NCI-H1930 (cell line): ENCODE measurements at places on chromosomes 1 and 21.

DNA sequence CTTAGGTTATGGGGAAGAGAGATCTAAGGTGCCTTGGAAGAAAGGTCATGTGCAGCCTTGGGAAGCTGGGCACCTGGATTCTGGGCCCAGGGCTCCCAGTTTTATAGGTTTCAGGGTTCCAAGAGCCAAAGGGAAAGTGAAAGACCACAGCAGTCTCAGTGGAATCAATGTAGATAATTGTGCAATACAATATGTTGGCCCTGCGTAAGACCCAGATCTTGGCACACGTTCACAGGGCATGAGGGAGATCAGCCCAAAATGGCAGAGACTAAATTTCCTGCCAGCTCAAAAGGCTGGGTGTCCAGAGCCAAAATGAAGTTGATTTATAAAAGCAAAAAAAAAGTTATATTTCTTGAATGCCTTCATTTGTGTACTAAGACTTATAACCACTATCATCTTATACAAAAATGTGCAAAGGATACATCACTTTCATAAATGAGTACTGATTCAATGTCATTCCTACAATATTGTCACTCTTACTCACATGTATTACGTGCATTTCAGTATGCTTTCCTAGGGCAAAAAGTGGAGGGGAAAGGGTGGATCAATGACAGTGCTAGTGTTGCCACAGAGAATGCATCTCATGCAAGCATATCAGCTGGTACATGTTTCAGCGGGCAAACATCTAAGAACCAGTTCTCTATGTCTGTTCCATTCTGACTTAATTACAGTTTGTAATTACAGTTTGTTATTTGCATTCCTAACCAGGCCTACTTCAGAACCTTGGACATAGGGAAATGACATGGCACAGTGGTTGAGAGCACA is 22.5 kb upstream of the NPL start:
- DNase-seq: no peak

DNA sequence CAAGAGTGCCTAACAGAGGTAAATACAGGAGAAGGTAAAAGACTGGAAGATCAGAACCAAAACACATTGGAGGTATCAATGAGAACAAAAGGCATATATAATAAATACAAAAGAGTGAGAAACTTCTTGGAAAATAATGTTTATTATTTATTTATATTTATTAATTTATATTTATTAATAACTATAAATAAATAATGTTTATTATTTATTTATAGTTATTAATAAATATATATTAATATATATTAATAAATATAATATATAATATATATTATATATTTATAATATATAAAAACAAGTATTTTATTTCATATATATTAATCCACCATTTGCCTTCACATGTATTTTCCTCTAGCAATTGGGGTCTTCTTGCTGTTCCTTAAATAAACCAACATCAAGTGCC is 391.9 kb downstream of the GPATCH2 start:
- no peak for DNase-seq

- DNase-seq: no peak
Measured at GRCh38 chr1:210797422-210797821, 336.5 kb downstream of the KCNH1 start.

- no peak for DNase-seq
Measured at GRCh38 chr21:34593954-34594531, 20.9 kb downstream of the RCAN1 start.

DNA sequence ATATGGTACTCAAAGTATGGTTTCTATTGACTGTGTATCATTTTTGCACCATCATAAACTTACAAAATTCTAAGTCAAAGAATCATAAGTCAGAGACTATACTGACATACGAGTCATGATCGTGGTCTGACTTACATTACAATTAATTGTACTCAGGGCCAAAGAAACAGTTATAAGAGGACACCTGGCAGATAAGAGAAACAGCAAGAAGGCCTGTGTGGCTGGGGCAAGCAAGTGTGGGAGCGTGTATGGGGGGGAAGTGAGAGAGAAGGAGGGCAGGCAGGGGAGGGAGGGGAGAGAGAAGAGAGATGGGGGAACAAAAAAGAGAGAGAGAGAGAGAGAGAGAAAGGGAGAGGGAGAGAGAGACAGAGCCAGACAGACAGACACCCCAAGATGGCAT is 70.9 kb downstream of the RERE start:
- DNase-seq: no peak

DNA sequence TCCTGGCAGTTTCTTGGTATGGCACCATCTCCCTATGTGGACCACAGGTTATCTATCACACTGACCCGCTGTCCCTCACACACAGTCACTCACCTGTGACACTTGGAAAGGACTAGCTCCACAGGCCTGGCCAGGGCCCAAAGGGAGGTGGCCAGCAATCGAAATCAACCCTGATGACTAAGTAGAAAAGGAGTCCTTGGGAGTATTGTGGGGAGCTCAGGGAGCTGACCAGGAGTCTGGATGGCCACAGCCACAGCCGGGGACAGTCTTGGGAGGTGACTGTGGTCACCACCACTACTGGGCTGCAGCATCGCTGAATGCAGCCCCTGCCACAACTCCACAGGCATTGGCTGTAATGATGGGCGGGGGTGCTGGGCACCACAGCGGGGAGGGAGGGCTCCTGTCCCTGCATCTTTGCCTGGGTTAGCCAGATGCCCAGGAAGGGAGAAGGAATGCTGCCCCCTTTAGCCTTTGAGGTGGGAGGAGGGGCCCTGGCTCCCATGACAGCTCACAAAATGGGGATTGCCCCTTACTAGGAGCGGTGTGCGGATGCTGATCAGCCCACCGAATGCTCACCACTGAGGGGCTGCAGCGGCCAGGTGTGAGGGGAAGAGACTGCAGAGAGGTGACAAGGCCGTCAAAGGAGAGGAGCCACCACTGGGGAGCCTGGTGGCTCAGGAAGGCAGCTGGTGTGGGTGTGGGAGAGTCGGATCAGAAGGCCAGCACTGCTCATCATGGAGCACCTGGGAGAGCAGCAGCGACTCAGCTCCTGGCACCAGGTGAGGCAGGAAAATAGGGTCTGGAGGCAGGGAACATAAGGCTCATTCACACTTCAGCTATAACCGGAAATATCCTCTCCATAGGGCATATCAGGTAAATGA is 61.3 kb downstream of the H3-3A start:
- DNase-seq: no peak

GRCh38 chr1:201598973-201599372 is 60.0 kb downstream of the NAV1 start:
- DNase-seq: no peak

- DNase-seq: no peak
Measured at GRCh38 chr1:227759341-227760300, 24.4 kb downstream of the SNAP47 start.

DNA sequence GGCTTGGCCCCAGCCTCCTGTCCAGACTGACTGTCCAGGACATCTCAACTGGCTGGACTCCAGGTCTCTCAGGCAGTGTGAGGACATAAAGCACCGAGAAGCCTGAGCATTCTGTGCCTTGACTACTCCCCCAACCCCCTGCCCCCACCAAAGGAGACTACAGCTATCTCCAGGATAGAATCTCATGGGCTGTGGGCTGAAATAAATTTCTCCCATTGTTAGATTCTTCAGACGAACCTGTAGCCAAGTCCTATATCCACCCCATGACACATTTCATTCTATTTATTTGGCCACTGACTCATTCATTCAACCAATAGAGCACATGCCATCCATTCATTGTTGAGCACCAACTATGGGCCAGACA is 11.4 kb downstream of the VWA5B1 start:
- no peak for DNase-seq

DNA sequence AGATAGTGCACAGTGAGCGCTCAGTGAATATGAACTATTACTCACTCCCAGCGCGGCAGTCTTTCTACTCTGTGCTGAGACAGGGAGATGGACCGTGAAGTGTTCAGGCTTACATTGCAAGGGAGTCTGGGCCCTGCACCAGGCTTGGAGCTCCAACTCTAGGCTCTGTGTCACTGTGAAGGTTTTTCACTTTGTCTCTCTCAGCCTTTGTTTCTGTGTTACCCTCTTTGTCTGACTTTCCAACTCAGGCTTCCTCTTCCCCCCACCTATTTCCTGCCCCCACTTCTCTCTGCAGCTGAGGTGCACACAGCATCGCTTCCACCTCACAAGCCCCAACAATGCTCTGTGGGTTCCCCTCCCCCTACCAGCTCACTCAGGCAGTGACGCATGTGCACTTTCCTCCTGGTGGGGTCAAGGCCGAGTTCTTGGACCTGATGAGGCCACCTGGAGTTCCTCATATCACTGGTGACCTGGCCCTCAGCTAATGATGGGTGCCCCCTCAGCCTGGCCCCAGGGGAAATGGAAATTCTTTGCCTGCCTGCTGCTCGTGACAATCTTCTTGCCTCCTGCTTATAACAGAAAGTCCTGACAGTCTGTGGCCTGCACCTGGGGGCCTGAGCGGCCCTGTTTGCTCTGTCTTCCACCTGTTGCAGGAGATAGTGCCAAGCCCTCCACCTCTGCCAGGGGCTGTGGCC is 1.1 kb upstream of the LCK start:
- DNase-seq: no peak

DNA sequence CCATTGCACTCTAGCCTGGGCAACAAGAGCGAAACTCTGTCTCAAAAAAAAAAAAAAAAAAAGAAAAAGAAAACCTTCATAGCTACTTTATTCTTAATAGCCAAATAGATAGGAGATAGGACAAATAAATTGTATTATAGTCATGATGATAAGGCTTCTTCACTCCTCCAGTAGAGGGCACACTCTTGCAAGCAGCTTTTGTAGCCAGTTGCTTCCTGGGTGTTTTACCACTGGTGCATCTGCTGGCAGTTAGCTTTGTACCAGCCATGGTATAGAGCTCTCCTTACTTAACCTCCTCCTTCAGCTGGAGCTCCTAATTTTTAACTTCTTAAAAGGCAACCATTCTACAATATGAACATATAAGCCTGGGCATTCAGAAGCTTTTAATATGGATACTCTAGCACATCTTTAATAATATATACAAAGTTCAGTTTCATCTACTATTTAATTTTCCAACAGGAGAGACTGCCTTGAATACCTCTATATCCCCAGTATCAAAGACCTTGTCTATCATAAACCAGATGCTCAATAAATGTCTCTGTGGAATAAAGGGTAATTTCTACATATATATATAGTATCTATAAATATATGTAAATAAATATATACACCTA is 35.8 kb downstream of the EVI5 start:
- DNase-seq: peak; percentile 37

GRCh38 chr1:190906206-190906725 is 428.6 kb upstream of the BRINP3 start:
- no peak for DNase-seq

DNA sequence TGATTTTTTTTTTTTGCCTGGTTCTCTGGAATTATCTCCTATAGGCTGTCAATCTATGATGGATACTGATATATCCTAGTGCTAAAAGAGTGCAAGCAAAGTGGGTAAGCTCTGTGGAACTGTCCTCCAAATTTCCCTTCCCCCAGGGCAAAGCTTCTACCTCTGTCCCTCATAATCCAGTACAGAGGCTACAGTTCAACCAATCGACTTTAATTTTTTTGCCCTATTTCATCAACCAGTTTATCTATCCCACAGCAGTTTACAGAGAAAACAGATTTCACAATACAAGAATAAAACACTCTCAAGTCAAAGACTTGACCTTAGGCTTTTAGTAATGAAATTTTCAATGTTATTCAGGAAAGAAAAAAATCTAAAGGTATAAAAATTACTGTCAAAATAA is 13.9 kb downstream of the PUM1 start:
- no peak for DNase-seq

DNA sequence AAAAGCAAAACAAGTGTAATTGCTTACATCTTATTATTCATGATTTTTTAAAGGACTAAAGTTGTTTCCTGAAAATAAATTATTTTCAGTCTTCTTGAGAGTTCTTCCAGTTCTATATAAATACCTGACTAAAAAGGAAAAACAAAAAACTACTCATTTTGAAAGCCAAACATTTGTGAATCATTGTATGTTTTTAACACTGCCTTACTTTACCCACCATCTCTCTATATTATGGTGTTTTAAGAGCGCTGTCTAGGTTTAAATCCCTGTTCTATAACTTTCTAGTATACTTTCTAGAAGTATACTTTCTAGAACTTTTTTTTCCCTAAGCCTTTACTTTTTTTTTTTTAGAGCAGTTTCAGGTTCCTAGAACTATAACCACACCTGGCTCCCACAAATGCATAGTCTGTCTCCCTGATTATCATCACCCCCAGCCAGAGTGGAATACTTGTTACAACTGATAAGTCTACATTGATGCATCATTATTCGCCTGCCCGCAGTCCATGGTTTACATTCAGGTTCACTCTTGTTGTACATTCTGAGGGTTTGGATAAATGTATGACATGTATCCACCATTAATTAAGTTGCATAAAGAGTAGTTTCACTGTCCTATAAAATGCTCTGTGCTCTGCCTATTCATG is 9.8 kb downstream of the RSBN1 start:
- DNase-seq: no peak

GRCh38 chr1:85321237-85321964 is 45.0 kb upstream of the BCL10 start:
- no peak for DNase-seq
